Omental fat pad (tissue), 4 donors: ENCODE measurements at places on chromosomes 2 and 18. TPM values are rescaled to one million over a fixed set of nuclear protein-coding genes. Genes with fewer than 3 reads are reported as not detected.

DNA sequence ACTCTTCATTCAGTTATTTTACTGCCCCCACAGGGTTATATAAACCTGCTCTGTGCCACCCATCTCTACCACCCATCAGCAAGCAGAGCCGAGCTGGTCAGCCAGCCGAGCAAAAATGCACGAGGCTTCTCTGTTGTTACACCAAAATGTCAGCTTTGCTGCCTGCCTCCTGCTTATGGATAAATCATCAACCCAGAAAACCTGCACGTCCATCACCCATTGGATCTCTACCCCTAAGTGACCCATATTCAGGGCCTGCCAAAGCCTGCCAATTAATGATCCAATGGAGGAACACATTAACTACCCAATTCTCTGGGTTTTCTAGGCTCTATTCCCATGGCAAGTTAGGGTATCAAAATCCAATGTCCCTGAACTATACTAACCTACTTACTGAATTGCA lies 365.5 kb upstream of the ACVR2A start:
- no peak for DNase-seq

DNA sequence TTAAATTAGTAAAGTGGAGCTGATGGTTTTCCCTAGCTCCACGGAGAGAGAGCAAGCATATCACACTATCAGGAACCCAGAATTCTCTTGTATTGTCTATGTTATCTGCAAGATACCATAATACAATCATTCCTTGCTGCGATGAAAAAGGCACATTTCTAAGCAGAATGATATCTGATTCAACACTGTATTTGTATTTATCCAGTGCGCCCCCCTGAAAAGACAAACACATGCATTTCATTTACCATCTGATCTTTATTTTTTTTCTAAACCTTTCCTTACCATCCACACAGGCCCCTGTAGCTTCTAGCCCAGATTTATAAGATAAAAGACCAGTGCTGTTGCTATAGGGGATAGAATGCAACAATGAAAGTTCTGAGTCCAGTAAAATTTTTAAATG lies 420.6 kb downstream of the TDRD15 start:
- DNase-seq: no peak

DNA sequence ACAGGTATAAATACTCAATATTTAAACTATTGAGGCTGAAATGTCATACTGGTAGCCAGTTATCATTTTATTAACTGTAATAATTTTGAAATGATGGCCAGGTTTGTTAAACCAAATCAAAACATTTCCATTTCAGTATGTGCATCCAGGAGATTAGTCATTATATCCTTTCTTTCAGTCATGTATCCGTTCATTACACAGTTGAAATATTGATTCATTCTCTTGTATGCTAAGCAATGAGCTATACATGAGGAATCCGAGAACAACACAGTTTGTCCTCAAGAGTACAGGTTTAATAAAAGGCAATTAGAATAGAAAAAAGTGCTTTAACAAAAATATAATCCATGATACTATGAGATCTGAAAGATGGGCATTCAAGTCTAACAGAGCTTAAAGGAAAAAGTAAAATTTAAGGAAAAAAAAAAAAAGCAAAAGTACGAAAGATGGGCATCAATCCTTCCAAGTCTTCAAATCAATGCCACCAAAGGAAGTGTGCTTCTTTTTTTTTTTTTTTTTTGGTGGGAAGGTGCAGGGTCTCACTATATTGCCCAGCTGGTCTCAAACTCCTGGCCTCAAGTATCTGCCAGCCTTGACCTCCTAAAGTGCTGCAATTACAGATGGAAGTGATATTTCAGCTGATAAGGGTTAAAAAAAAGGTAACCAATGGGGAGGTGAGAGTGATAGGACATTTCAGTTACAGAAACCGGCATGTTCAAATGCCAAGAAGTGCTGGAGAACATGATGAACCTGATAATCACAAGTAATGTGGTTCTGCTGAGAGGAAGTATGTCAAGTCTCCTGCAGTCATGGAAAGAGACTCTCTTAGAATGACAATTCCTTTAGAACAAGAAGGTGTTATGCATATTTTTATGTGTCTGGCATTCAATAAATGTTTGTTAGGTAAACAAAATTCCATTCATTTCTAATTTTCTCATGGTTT lies 35.8 kb downstream of the PUM2 start:
- DNase-seq: no peak

GRCh38 chr2:74551942-74552913 lies 1.5 kb downstream of the LOXL3 start:
- DNase-seq: no peak

DNA sequence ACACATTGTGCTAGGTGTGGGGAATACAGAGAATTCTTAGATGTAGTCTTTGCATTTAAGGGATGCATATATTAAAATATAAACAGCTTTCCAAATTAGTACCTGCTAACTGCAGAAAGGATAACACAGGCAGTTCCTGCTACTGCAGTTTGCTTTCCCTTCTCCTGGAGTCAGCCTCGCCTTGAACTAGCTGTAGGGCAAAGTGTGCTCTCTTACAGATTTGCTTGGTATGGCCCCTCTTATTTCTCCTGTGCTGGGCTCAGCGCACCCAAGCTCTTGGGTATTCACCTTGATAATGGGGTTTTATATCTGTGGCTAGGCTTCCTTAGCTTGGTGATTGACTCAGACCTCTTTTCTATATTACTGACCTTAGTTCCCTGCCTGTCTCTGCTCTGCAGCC lies 108.4 kb upstream of the PNPT1 start:
- DNase-seq: no peak

- DNase-seq: no peak
Measured at GRCh38 chr2:119245076-119245840, 21.6 kb downstream of the STEAP3 start.

DNA sequence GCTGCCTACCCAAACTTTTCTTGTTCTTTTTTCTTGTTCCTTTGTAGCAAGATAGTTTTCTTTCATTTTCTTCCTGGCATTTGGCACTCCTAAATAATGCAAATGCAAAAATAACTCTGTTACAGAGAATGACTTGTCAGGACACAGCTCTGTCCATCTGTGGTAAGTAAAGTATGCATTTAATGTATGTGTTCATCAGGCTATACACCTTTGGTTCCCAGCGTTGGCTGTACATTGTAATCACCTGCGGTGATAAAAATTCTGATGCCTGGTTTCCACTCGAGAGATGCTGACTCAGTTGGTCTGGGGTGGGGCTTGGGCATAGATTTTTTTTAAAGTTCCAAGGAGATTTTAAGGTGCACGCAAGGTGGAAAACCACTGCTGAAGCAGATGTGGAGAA lies at the start of gene SERPINB13:
Gene SERPINB13 (plus strand): TSS at position 378 of the 400 bp plus-strand sequence. CDS start 1,325 bp downstream, outside the sequence.
- no peak for DNase-seq

The UGT1A10 gene
- not detected for total RNA-seq
